ENCODE measurements at places on chromosomes 7 and 10.

- DNase-seq = no peak
Observed at GRCh38 chr10:48457949-48458661, 146.8 kb downstream of the ARHGAP22 start.

DNA sequence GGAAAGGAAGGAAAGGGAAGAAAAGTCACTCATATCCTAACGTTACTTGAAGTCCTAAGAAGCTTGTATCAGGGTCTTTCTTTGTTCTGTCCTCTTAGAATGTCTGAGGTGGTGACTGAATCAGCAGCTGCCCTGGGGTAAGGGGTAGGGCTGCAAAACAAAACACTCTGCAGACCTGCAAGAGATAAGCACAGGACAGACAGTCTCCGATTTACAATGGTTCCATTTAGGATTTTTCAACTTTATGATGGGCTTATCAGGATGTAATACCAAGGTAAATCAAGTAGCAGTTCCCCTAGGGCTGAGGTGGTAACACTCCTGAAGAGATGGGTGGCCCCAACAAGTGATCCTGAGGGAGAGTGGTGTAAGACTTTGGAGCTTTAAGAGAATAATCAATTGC, 16.5 kb downstream of the KDM7A start:
- DNase-seq = no peak

DNA sequence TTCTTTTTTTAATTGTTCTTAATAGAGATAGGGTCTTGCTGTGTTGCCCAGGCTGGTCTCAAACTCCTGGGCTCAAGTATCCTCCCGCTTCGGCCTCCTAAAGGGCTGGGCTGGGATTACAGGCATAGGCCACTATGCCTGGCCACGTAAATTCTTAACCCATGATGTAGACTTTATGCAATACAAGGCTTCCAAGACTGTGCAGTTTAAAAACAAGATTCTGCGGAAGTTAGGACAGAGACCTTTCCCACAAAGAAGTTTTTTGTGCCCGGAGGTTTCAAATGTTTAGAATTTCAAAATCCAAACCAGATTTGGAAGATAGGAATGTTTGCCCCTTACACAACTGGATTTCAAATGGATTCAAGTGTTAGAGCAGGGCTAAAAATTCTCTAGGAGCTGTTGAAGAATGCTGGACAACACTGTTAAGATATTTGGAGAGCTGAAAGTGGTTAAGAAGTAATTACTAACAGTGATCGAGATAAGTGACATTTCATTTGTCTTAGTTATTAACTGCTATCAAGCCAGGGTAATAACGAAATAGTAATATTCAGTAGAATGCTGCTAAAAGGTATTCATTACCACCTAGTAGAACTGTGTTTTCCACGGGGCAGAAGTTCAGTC, 7.4 kb downstream of the APBB1IP start:
- DNase-seq = no peak

- DNase-seq = no peak
Observed at GRCh38 chr7:154777023-154777422, 225.9 kb downstream of the PAXIP1 start.

GRCh38 chr10:67241451-67241850, 315.6 kb downstream of the LRRTM3 start:
- DNase-seq = no peak

GRCh38 chr7:151632750-151633515, 113.2 kb upstream of the RHEB start:
- peak; percentile 63 for DNase-seq

GRCh38 chr7:149721084-149721601, 52.2 kb downstream of the ZNF467 start:
- DNase-seq = no peak

DNA sequence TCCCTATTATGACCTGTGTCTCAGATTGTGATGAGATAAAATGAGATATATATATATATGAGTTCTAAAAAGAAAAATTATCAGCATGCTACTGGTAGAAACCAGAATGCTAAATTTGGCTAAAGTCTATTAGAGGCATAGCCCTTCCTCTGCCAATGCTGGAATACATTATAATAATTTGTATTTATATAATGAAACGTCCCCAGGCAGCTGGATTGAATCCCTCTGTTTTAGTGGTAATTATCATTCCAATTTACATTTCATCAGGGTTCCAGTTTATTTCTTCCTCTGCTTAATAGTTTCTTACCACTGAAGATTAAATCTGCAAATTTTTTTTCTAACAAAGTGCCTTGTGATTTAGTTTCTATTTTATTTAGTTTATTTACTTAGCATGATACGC, 71.8 kb upstream of the ABI1 start:
- DNase-seq = no peak

DNA sequence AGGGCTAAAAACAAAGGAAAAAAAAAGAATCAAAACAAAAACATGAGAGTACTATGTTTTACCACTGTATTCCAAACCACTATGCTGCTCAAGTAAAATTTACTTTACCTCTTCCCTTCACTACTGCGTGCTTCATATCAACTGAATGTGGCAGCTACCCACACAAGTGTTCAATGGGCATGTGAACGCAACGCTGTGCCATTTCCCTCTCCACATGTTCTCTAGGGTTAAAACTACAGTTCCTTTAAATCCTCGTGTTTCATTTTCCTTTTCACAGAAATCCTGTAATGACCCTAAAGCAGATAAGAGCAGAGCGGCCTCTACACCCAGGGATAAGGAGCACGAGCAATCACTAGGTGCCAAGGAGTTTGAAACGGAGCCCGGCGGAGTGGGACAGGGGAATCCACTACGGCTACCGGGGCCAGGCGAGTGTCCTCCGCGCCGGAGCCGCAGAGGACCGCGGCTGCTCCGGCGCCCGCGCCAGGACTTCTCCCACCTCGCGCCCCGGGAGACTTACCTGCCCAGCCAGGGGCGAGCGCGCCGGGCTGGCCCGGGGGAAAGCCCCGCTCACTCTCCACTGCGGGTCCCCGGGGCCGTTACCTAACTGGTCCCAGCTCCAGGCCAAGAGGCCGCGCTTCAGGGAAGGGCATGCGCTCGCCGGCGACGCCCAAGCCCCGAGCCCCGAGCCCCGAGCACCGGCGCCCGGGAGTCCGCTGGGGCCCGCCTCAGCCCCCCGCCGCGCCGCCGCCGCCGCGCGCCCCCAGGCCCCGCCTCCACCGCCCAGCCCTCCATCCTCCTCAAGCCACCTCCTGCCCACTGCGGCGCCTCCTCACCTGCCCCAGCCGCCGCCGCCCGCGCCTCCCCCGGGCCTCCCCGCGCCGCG, 711 bp downstream of the NAMPT start:
- DNase-seq = peak; percentile 55

DNA sequence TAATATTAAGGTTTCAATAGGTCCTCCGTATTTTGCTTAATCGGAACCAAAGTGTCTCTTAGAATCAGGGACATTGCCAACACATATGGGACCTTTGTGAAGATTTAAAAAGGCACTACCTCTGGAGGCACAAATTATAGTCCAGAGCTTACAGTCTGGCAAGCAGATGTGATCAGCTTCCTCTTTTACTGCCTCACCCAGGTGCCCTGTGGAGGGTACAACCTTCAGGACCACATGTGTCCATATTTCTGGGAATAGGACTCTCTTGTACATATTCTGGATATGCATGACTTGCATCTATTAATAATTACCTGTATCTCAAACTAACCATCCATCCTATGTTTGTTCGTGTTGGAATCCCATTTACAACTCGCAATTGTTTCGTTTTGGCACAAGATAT, 60.0 kb downstream of the HGF start:
- DNase-seq = no peak

DNA sequence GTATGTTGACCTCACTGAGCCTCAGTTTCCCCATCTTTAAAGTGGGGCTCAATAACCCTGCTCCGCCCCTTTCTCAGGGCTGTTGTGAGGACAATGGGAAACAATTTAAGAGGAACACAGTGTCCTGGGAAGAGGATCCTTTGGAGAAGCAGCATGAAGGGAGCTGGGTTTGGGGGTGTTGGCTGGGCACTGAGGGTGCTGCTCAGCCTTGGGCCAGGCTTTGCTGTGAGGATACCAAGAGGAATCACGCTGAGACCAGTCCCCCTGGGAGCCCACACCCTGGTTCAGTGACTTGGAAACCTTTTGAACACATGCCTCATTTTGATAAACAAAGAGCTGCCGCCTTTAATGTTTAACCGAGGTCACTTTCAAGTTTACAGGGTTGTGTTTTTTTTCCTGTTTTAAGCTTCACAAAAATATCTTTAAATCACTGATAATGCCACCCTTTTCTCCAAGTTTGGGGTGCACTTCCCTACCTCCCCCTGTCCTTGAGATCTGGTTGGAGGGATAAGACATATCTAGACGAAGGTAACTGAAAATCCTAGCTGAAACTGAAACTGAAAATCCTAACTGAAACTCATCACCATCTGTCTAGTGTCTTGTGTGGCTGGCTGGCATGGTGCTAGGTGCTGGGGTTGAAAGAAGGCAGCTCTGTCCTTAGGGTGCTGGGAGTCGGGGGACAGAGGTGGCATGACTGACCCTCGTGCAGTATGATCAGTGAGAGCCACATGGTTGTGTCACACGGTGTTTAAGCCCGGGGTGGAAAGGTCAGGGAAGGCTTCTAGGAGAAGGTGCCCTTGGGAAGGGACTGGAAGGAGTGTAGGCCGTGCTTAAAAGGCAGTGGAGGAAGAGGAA, 27.7 kb downstream of the ZNF775 start:
- DNase-seq = peak; percentile 56

- no peak for DNase-seq
Observed at GRCh38 chr7:83201355-83201754, 38.7 kb upstream of the PCLO start.
